ENCODE measurements at places on chromosomes 3 and 15. TPM values are rescaled to one million over a fixed set of nuclear protein-coding genes. Genes with fewer than 3 reads are reported as not detected.

GRCh38 chr15:60264566-60264965 is 133.2 kb downstream of the ANXA2 start:
- no peak for DNase-seq

Gene CFAP91
- not detected for total RNA-seq

Gene SPINK8
- total RNA-seq = not detected

Gene SPTSSB
- total RNA-seq = not detected

- no peak for DNase-seq
Observed at GRCh38 chr3:100899440-100900091, 93.7 kb downstream of the ABI3BP start.

GRCh38 chr15:101068961-101069653 is 149.9 kb downstream of the LRRK1 start:
- peak; percentile 94 for DNase-seq

Gene OIP5
- 92.3 TPM for total RNA-seq

Gene PLIN1
- total RNA-seq = 0.20 TPM

DNA sequence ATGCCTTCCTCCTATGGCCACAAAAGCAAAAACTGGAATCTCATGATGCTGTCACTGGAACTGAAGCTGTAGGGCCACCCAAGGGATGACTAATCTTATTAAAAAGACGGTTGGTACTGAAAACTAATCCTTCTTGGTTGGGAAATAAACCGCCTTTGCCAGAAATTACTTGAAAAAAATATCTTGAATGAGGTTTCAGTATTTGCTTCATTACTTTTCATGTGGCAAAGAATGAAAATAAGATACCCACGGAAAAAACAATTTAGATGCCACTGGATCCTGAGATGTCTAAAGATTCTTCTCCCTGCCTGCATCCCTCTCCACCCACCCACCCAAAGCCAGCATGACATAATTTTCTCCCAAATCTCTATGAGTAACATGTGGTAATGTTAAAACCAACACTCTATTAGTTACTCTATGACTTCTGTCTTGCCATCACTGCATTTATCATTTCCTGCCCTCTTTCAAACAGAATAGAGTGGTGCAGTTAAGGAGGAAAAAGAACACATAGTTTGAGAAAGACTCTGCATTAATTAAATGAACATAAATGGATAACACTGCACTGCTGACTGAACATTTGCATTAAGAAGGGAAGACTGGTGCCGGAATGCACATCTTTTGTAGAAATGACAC is 111.8 kb upstream of the DPH6 start:
- DNase-seq = peak; percentile 51

Gene FAM174B
- total RNA-seq = 0.98 TPM

DNA sequence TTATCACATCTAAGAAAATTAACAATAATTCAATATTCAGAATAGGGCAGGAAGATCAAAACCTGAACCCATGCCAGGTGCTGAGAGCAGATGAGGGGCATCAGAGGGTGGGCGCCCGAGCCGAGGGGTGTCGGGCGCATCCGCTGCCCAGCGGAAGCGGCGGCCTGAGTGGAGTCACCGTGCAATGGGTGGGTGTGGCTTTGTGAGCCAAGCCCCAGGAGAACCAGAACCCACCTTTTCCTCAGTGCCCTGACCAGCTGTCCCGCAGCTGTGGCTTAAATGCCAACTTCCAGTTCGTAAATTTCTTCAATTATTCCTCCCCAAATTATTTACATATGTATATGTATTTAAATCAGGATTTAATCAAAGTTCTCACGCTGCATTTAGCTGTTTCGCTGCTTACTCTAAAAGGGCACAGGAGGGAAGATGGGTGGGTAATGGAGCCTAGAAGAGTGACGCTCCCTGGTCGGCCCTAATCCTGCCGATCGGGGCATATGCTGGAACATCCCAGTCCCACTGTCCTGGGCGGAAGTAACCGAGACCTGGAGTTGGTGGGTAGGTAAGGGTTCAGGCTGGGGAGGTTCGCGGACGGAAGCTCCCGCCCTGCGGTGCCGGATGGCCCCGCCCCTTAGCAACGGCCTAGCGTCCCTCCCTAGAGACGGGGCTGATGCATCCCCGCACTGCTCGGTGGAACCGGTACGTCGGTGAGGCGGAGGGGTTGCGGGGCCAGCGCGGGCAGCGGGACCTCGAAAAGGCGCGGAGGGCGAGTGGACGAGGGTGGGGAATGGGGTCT is 1.3 kb downstream of the DNAH1 start:
- DNase-seq = no peak

Gene MEF2A
- total RNA-seq = 37.1 TPM

Measured in RPMI7951 (cell line).